ENCODE measurements at places on chromosomes 3 and 15.

DNA sequence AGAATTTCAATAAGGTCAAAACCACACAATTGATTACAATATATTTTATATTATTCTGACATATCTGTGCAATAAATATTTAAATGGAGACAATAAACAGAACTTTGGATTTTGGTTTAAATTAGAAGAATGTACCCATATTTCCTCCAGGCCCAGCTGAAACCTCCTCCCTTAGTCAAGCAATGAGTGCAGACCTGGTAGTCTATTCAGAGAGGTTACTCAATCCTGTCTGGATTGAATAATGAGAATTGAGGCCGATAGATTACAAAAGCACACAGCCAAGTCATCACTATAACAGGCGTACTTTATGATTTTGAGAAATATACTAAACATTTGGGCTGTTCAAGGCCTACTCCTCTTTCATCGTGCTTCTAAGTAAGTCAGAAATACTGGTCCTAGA lies 114.5 kb upstream of the STRIT1 start:
- no peak for DNase-seq

- no peak for DNase-seq
These were observed 26.2 kb upstream of the HACD2 start for GRCh38 chr3:123611082-123611481.

DNA sequence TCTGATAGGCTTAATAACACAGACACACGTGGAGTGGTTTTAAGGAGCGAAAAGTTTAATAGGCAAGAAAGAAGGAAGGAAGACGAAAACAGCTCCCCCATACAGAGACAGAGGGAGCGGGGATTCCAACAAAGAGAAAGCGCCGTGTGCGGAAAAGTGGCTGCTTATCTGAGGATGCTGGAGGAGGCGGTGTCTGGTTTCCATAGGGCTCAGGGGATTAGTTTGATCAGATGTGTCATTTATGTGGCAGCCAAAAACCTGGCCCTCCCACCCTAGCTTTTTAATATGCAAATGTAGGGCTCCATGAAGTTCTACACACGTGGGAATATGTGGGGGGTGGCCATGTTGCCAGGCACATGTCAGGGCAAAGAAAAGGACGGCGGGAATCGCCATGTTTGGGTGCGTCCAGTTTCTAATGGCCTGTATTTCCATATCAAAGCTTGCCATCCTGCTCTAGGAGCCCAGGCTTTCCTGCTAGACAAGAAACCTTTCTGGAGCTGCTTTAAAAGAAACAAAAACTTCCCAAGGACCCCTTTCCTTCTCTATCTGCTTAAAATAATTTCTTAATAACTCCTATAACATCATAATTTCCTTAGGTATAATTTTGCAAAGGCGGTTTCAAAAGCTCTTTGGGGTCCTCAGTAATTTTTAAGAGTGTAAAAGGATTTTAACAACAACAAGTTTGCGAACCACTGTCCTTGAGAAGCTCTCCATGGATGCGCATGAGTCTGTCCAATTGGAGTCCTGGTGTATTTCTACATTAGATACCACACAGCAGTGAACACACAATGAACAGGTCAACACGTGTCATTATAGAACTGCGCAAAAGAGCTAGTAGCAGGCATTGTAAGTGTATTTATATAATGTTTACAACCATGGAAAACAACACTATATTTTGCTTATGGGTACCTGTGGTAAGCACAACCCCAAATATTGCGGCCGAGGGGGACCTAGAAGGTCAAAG lies 622 bp upstream of the ZNF589 start:
- DNase-seq, result no peak

DNA sequence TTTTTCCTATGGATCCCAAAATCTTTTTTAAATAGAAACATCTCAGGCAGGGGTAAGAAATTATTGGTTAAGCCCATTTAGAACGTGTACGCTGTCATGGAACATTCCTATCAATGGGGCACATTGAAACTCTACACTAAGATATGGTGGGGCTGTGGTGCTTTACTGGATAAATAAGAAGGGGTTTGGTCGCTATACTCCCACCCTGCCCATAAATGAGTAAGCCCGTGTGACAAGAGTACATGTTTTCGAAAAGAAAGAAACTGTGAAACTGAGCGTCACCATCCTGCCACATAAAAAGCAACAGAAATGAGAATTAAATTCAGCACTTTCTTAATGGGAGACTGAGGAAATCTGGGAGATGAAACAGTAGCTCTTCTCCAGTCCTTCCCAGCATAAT lies 929.7 kb upstream of the CFAP20DC start:
- DNase-seq, result no peak

- DNase-seq, result no peak
These were observed 288.6 kb downstream of the OXSM start for GRCh38 chr3:26078539-26078938.

DNA sequence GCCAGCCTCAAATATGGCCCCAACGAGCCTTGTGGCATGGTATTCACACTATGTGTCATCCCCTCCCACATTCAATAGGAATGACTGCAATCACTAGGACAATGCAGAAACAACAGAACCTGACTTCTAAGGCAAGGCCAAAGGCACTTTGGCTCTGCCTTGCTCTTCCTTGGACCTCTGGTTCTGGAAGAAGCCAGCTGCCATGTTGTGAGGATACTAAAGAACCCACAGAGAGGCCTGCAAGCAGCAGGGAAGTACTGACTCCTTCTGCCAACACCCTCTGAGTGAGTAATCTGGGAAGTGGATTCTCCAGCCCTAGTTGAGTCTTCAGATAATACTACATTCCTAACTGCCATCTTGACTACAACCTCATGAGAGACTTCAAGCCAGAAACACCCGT lies 64.7 kb downstream of the ADAMTS9 start:
- DNase-seq, result no peak

GRCh38 chr3:191066669-191067068 lies 132.4 kb upstream of the OSTN start:
- no peak for DNase-seq

DNA sequence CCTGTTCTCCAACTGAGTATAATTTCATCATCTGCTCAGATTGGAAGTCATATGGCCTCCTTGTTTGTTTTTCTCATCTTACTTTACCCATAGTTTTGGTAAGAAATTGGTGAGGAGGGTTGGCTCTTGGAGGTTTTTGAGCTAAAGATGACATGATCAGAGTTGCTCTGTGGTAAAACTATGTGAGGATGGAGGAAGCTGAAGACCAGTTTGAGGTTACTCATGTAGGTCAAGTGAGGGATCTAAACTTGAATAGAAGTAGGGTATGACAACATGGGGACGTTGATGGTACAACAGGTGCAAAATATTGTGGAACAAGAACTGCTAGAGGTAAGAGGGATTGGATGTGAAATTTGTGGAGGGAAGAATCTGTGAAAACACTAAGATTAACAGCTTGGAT lies 87.7 kb upstream of the NEO1 start:
- no peak for DNase-seq

DNA sequence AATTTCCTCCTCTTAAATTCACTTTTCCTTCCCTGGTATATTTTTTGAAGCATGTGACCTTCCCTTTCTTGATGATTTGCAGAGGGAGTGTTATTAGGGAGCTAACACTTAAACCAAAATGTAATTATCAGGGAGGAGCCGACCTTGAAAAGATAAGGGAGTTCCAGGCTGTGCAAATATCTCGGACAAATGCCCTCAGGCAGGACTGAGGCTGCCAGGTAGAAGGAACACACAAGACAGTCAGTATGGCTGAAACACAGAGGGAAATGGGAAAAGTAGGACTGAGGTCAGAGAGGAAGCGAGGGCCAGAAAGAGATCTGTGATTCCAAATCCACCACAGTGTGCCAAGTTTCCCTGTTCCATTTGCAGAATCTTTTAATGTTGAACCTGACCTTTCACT lies 221.0 kb downstream of the CNTN3 start:
- no peak for DNase-seq

DNA sequence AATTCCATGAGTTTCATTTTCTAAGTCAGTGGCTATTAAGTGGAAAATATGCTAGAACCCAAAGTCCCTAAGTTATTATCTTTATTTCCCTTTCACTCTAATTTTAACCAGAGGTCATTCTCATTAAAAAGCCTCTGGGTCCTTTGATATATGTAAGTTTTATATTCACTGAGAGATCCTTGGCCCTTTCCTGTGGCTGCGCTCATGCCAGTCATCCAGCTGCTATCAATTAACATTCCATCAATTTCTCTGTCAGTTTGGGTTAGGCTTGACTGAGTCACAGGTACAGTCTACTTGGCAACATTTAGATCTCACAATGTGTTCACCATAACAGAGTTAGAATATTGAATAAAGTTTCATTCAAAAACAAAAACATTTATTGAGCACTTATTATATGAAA lies 58.0 kb upstream of the FBN1 start:
- no peak for DNase-seq

- no peak for DNase-seq
These were observed 137.2 kb downstream of the RPL22L1 start for GRCh38 chr3:170732660-170733245.

- no peak for DNase-seq
These were observed 424 bp downstream of the EAF2 start for GRCh38 chr3:121835465-121835801.

DNA sequence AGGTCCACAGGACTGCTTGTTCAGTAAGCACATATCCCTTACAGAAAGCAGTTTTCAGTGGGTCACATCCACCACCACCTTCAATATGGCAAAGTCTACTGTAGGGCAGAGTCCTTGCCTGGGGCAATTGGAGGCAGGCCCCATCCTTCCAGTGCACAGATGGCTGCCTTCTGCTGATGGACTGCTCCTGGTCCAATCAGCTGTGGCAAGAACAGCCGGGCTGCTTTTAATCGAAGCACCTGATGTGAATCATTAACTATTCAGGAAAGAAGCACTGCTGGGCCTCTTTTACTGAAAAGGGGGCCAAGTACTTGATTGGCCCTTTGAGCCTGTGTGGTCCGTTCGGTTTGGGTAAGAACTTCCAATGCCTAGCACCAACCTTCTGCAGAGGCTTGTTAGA lies 24.4 kb downstream of the LARS2 start:
- DNase-seq, result no peak

GRCh38 chr3:130379274-130379673 lies 33.8 kb downstream of the COL6A5 start:
- DNase-seq, result no peak

DNA sequence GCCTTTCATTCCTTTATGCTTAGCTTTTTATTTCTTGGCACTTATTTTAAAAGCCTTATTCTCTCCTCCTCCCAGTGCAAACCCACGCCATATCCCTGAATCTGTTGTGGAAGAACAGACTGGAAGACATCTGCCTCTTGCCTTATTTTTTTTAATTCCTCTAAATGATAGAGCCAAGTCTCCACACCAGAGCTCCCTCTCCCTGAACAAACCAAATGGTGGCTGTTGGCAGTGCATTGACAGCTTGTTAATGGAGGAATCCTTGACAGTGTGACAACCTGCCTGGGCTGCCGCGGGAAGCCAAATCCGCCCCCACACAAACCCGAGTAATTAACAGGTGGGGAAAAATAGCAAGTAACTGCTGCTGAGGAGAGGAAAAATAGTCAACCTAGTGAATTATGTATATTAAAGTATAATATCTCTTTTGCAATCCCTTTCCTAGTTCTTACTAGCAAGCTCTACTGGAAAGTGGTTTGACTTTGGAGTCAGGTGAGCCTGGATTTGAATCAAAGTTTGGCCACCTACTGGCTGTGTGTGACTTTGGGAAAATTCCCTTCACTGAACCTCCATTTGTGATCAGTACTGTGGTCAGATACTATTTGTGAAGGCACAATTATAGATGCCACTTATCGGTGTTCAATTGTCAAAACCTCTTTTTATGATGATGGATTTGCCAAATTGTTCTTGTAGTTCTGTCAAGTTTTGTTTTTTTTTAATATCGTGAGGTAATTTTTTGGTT lies 589.6 kb downstream of the PDCD6IP start:
- DNase-seq, result no peak

DNA sequence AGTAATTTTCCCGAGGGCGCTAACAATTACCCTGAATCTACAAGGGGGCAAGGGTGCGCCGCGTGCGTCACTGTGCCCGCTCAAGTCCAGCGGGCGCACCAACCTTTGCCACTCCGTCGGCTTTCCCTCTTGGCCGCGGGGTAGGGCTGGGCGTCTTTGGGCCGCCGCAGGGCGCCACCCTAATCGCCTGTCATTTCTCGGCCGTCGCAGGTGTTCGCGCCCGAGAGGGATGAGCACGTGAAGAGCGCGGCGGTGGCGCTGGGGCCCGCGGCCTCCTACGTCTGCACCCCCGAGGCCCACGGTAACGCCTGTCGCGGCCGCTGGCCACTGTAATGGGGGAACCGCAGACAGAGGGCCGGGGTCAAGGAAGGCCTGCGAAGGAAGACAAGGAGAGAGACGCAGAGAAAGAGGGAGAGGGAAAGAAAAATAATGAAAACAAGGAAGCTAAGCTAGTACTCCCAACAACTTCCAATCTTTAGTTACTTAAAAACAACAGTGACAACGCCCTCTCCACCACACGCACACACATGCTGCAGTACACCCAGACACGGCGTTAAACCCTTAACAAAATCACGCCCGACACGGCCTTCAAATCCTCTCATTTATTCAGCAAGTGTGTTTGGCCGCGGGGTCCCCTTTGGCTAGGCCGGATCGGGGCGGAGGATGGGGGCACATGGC lies 3.8 kb downstream of the SKOR1 start:
- DNase-seq, result no peak

DNA sequence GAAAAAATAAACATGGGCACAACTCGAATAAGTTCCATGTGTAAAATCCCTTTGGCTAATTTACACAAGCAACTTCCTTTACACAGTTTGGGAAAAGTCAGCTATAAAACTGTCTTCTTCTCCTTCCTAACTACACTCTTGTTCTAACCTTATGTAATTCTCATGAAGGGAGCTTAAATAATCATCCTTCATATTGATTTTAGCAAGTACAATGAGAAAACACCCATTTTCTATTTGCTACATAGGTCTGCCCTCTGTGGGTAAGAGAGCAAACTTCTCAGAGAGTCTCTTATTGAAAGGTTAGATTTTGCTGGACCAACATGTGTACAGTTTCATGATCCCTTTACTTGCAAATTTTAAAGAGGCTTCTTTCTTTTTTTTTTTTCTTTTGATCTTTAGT lies 398.5 kb downstream of the ROBO1 start:
- DNase-seq, result no peak

DNA sequence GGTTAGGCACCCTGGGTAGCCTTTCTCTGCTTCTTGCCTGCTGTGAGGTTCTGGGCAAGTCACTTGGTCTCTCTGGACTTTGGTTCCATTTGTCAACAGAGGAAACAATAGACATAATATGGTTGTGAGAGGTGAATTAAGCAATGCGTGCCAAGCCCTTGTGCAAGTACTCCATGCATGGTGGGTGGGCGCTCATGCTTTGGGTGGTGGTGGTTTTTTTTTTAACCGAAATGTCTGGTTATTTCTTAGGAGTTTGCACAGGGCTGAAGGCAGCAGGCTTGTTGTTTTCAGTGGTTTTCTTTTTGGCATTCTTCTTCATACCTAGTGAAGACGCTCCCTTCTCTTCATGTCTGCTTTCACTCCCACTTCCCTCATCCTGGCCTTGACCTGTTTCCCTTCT lies 84.2 kb upstream of the LRTM1 start:
- no peak for DNase-seq

- DNase-seq, result no peak
These were observed 61.6 kb downstream of the SHQ1 start for GRCh38 chr3:72786668-72787067.

DNA sequence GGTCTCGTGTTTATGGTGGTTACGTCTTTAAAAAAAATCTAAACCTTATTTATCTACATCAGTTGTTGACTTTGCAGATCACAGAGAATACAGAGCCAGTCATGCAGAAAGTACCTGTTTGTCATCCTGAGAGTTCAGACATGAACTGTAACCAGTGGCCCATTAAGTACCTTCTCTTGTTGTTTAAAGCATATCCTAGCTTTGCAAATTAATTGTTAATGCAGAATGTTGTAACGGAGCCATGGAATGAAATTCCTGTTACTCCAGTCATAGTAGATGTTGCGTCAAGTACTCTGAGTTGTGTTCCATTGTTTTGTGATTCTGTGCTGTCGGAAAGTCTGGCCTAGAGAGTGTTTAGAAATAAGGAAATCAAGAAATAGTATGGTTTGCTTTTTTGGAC lies 205.2 kb downstream of the RBMS3 start:
- no peak for DNase-seq
